ENCODE measurements at places on chromosomes 13 and 19.

- no peak for DNase-seq
Measured at GRCh38 chr19:23810496-23810895, 51.8 kb upstream of the ZNF681 start.

GRCh38 chr19:29516821-29517395, 8.9 kb upstream of the VSTM2B start:
- no peak for DNase-seq

GRCh38 chr13:73722120-73722519, 412.1 kb downstream of the KLF12 start:
- DNase-seq, result no peak

- no peak for DNase-seq
Measured at GRCh38 chr13:99813336-99814095, 158.1 kb downstream of the ZIC5 start.

- DNase-seq, result no peak
Measured at GRCh38 chr13:97107815-97108529, 113.7 kb upstream of the OXGR1 start.

- DNase-seq, result no peak
Measured at GRCh38 chr13:20713751-20714150, 10.3 kb downstream of the IL17D start.

GRCh38 chr13:112444416-112445399, 68.6 kb downstream of the SPACA7 start:
- DNase-seq, result no peak

GRCh38 chr13:95123726-95124125, 177.5 kb downstream of the ABCC4 start:
- no peak for DNase-seq

- no peak for DNase-seq
Measured at GRCh38 chr19:7391218-7391670, 42.5 kb downstream of the ARHGEF18 start.

- no peak for DNase-seq
Measured at GRCh38 chr13:79429309-79429708, 23.3 kb upstream of the RBM26 start.

DNA sequence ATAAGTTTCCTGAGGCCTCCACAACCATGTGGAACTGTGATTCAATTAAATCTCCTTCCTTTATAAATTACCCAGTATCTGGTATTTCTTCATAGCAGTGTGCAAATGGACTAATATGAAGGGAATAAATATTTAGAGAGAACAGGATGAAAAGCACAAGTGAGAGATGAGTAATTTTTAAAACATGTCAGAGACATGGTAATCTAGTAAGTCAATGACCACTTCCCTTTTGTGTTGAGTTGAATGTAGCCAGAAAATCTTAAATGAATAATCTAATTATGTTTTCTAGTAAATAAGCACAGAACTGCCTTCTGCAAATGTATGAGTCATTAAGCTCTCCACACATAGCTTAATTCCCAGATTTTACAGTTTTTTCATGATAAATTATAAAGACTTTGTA, 524.1 kb upstream of the SLITRK5 start:
- DNase-seq, result no peak

GRCh38 chr19:51076631-51077213, 6.0 kb downstream of the KLK14 start:
- no peak for DNase-seq

DNA sequence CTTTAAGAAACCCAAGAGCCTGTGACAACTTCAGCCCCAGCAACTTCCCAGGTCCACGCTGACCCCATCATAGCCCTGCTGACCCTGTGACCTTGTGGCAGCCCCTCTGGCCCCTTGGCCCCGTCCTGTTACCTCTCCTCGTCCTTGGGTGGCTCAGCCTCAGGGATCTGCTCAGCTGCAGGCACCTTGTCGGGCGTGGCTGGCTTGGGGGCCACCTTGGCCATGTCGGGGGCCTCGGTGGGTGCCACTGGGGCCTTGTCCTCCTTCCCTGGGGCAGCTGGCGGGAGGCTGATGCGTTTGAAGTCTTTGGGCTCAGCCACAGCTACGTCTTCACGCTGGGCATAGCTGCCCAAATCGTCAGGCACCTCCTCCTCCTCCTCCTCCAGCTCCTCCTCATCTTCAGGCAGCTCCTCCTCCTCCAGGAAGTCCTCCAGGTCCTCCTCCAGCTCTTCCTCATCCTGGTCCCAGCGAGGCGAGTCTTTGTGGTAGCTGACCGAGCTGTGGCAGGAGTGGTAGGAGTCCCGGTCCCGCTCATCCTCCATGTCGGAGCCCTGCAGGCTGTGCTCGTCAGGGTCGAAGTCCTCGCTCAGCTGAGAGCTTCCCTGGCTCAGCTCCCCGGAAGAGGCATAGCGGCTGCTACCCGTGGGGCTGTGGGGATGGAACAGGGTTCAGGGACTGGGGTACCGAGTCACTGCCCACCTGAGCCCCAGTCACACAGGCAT, 32.2 kb downstream of the UNC13A start:
- no peak for DNase-seq

DNA sequence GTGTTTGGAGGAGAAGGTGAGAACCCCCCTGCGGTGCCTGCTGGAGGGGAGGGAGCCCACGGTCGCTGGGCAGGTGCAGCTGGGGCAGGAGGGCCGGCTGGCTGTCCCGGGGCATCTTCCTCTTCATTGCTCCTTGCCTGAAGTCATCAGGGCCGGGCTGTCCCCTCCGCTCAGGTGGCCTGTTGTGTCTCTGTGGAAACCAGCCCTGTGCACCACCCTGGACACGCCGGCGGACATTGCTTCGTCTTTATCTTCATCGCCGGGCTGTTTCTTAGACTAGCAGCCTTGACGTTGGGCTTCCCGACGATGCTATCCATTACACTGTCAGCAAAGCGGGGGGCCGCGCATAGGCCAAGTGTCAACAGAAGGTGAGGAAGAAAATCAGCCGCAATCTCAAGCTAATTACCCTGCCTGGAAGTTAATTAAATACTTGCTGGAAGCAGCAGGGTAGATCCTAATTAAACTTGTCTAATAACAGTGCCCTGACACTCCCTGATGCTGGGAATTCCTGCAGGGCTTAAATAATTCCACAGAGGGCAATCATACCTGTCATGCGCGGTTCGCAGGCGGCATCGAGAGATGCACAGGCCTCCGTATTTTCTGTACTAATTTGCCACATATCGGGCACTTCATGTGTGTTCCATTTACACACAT, 111.4 kb upstream of the SOX1 start:
- no peak for DNase-seq

DNA sequence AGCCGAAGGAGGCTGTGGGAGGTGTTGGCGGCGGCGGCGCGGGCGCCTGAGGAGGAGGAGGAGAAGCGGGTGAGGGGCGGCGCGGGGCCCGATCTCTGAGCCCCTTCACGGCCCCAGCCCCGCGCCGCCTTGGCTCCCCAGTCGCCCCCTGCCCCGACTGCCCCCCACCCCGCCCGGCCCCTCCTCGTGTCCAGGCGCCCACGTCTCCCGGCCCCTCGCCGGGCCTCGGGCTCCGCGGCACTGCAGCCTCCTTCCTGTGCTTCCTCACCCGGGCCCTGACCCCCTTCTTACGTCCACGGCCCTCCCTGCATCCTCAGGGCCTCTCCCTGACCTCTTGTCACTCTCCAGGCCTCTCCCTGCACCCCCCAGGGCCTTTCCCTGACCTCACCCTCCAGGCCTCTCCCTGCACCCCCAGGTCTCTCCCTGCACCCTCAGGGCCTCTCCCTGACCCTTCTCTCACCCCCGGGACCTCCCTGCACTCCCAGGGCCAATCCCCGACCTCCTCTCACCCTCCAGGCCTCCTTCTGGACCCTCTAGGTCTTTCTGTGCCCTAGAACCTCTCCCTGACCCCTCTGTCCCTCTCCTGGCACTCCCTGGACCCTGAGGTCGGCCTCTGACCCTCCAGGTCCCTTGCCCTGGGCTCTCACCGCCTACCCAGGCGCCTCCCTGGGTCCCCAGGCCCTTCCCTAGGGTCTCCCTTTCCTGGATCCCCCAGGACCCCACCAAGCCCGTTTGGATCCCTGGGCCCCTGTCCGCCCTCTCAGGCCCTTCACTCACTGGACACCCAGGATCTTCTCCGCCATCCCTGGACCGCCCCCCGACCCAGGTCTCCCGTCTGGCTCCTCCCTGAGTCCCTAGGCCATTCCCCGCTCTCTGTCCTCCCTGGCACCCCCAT, 460 bp downstream of the KMT5C start:
- DNase-seq, result peak; percentile 36

DNA sequence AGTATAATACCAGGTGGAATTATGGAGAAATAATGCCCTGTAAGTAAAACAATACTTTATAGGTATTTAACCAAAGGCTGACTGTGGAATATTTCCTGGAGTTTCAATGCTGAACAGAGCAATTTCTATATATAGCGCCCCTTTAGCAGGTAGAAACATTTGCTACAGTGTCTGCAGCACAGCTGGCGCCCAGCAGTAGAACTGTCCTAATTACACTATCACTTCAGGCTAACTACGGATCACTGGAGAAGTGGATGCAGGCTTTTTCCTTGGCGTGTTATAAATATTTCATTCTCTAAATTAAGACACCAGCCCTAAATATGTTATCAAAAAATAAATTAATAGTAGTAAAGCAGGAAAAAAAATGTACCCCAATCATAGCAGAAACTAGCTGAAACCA, 3.1 kb downstream of the SHISA2 start:
- DNase-seq, result no peak

DNA sequence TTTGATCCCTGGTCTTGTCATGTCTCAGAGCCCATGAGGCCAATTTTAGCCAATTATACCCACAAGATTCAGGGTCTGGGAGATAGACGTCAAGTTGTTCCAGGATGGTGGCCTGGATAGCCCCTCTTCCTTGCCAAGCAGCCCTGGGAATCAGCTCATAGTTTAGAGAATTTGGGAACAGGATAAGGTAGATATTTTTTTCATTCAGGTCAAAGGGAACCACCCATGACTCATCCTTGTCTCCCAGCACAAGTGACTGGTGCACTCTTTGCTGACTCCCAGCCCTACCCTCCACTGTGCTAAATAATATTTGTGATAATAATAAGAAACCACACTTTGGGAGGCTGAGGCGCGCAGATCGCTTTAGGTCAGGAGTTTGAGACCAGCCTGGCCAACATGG, 17.1 kb upstream of the S1PR4 start:
- DNase-seq, result no peak

- no peak for DNase-seq
Measured at GRCh38 chr13:20411638-20412342, 113.9 kb downstream of the CRYL1 start.

- no peak for DNase-seq
Measured at GRCh38 chr19:45578861-45579260, 5.7 kb downstream of the OPA3 start.

- DNase-seq, result peak; percentile 44
Measured at GRCh38 chr19:33804021-33804799, 7.5 kb downstream of the KCTD15 start.

- no peak for DNase-seq
Measured at GRCh38 chr13:31115616-31116015, 46.1 kb downstream of the HSPH1 start.

DNA sequence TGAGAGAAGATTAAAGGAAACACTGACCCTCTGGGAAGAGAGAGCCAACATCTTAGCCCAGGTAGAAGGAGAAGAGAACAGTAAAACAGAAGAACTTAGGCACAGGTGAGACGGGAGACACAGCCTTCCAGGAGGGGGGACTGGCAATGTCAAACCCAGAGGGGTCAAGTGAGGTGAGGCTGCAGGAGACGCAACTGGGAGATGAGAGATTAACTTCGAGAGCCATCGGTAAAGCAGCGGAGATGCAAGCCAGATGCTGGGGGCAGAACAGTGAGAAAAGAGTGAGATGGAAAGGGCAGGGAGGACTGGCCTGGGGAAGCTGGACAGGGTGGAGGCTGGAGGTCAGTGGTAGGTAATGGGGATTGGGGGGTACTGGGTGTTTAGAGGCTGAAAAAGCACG, 5.2 kb downstream of the INSR start:
- DNase-seq, result no peak

DNA sequence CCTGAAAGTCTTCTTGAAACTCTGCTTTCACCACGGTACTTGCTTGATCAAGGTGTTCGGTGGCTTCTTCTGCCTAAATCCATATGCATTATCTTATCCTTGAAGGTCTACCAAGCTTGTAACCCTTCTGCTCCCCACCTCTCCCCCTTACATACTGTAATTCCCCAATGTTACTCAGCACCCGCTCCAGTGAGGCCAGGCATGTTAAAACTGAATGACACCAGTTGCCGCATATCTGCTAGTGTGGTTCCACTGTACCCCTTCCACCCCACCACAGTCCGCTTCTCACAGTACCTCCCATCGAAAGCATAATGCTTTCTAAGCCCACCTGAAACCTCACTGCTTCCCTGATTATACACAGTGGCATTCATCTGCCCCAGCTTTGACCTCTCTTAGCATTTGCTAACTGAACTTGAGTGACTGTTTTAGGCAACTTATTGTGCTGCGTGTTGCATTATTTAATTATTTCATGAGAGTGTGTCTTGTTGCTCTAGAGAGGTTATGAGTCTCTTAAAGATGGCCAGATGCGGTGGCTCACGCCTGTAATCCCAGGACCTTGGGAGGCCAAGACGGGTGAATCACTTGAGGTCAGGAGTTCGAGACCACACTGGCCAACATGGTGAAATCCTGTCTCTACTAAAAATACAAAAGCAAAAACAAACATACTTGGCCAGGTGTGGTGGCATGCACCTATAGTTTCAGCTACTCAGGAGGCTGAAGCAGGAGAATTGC, 87.6 kb upstream of the MBNL2 start:
- no peak for DNase-seq

DNA sequence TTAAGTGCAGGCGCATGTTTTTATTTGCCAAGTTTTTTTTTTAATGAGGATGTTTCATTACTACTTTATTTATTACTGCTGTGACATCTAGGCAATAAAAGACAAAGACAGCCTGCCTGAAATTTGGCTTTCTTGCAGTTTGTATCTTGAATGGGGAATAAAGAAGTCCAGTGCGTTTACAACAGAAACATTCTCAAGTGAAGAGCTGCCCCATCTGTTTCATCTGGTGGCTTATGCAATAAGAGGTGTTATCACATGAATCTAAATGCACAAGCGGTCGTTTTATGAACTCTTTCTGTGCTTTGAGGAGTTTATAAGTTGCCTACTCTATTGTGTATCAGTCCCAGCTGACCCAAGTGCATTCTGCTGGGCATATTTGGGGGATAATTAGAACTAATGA, 12.6 kb upstream of the MAB21L1 start:
- DNase-seq, result no peak

DNA sequence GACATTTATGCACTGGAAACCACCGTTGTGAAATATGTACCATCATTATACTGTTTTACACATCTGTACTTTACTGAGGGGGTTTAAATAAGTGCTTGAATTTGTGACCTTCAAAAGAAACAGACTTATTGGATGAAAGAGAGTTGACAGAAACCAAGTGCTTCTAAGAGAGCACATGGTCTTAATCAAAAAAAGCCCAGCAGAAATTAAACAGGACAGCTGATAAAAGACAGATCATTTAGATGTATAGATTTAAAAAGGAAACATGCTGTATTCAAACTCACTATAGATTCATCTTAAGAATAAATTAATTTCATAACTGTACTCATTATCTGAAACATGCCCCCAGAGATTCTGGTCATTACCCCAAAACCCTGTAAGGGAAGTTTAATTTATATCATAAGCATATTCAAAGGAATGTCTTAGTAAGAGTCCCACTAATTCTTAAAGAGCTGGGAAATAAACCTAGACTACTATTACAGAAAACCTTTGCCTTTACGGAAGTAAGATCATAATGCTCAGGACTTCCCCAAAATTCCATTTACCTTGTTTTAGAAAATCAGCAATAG, 421.8 kb downstream of the DCT start:
- no peak for DNase-seq

GRCh38 chr19:55350620-55351315, 3.8 kb downstream of the COX6B2 start:
- DNase-seq, result no peak

All from hindlimb muscle (tissue), 1 donor.